ENCODE measurements at places on chromosomes 16 and 17. TPM values are rescaled to one million over a fixed set of nuclear protein-coding genes. Genes with fewer than 3 reads are reported as not detected.

The KRT20 gene
- 0.21 TPM for total RNA-seq

DNA sequence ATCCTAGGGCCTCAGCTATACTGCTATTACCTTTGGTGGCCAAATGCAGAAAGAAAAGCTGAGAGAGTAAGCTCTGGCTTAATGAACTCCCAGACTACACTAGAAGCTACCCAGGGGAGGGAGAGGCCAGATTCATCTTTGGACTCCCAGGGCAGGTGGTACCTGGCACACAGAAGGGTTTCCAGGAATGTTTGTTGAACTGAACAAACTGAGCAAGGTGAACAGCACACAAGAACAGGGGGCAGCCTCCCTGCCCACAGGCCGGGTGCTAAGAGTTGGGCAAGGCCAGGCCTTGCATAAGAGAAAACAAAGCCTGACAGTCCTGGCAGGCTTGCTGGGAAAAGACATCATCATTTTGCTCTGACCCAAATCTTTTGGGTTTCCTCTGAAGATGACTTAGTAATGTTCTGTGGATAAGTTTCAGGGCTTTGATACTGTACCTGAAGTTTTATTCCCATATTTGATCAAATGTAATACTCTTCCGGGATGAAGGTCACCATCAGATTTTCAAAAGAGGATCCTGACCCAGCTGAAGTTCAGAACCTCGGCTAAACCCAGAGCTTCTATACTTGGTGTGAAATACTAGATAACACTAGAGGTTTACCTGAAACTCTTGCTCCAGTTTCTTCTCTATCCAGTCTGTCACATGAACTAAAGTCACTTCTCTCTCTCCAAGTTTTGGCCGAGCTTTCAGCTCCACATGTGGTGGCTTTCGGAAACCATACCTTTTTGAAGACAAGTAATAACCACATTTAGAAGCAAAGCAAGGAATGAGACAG lies 20.5 kb upstream of the ERN1 start:
- DNase-seq, result peak; percentile 46

- peak; percentile 75 for DNase-seq
Measured at GRCh38 chr17:50272711-50273653, 1.3 kb upstream of the TMEM92 start.

DNA sequence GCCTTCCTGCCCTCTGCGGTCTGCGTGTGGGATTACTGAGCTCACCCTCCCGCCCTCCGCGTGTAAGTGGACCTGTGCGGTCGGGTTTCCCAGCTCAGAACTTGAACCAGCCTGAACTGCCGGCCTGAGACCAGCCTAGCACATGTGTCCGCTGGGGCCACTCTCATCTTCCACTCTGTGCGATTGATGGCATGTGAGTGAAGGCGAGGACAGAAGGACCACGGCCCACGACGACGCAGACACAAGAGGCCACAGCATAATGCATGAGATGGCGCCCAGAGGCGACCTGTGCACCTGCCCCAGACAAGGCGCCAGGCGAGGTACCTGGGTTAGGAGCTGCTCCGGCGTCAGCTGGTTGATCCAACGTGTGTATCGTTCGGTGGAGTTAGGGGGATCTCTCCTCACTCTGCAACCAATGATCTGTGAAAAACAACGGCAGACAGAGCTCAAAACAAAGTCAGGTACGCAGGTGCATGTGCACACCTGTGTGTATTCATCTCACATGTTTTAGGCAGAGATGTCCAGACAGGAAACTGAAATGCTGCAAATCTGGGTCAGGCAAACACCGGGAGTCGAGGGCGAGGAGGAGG lies 74.5 kb upstream of the METRNL start:
- no peak for DNase-seq

The KRT39 gene
- not detected for total RNA-seq

The TUFM gene
- 155 TPM for total RNA-seq

The ARL5C gene
- 0.15 TPM for total RNA-seq

The SPECC1 gene
- total RNA-seq, result 11.3 TPM

- DNase-seq, result peak; percentile 39
Measured at GRCh38 chr17:4944163-4944553, 4.1 kb downstream of the RNF167 start.

The TBC1D3H gene
- total RNA-seq, result not detected

DNA sequence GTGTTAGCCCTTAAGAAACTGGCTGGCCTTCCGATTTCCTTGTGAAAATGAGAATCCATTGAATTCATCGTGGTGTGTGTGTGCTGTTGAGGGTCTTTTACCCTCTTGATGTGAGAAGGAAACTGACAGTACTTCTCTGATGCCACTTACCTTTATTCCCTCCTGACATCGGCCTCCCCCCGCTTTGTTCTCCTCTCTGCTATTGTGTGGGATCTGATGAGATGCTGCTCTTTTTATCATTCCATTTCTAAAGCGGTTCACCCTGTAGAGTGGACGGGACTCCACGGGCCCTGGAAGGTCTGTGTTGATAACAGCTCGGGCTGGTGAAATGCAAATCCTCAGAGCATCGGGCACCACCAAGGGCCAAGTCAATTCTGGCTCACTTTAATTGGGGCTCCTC lies 69.8 kb downstream of the MARCHF10 start:
- no peak for DNase-seq

- DNase-seq, result peak; percentile 46
Measured at GRCh38 chr16:57619606-57620334, 8.7 kb upstream of the ADGRG1 start.

GRCh38 chr17:41773190-41773588 lies 13.3 kb downstream of the JUP start:
- DNase-seq, result peak; percentile 86

DNA sequence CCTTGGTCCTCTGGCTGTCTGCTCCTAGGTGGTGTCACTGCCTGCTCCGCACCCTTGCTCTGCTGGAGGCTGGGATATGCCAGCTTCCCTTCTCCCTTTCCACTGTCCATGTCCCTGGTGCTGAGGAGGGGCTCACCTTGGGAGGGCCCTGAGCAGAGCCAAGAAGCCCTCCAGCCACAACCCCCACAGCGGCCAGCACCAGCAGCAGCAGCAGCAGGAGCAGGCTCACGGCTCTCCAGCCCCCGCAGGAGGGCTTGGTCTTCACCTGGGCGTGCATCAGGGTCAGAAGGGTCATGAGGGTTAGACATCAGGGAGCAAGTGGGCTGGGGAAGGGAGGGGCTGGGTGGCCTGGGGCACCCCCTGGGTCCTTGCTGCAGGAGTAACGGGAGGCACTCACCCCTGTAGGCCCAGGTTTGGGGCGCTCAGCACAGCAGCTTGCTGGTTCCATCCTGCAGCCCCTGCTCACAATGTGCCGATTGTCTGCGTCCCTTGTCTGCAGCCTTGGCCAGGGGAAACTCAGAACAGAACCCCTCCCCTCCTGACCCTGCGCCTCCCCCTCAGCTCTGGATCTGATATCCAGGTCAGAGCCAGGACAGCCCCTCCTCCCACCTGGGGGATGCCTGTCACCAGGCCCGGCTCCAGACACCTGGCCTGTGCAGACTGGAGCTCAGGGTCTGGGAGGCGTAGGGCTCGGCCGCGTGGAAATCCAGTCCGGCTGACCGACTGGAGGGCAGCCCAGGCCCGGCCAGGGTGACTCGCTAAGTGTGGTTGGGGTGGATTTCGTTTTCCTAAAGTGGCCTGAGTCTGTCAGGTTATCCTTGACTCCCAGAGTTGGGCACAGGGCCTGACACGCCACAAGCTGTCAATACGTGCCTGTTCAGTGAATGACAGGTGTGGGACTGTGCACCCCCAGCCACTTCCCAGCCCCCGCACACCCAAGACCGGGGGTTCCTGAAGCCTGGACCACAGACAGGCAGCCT lies at the start of gene BRICD5:
Gene BRICD5 (minus strand): TSS at position 478 of the 980 bp plus-strand sequence. CDS start 30 bp downstream, at position 448.
- no peak for DNase-seq

The SLC4A1 gene
- not detected for total RNA-seq

- no peak for DNase-seq
Measured at GRCh38 chr16:69340095-69340644, 598 bp downstream of the NIP7 start.

DNA sequence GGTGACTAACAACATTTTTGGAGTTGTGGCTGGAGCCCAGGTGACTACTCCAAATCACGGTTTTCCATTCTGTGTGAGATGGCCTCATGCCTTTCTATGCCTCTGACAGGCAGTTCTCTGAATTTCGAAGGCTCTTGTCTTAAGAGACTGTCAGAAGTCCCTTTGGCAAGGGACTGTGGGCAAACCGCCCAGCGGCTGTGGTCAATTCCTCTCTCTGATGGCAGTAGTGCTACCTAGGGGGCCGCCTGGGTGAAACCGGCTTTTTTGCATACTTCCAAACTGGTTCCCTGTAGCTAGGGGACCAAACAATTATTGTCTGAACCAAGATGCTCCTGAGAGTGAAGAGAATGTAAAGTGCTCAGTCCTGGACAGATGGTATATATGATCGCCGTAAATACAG lies 86.3 kb downstream of the SDR42E1 start:
- no peak for DNase-seq

The SCNN1B gene
- 0.57 TPM for total RNA-seq

- no peak for DNase-seq
Measured at GRCh38 chr17:54063639-54064038, 240.9 kb downstream of the KIF2B start.

DNA sequence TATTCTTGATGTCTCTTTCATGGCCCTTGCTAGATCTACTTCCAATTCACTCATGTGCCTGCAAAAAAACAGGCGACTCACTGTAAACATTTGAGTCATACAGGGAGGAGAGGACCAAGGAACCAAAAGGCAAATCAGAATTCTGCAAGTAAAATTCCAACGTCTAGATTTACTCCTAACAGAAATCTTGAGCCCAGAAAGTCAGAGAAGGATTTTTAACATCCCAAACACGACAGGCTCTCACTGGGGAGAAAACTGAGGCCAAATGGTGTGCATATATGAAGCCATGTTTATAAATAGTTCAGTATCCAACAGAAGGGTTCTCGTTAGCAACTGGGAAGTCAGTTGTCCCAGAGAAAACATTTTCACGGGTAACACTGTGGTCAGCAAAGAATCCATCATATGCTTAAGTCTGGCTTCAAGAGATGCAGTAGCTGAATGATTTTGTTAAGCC lies 40.1 kb downstream of the LITAF start:
- no peak for DNase-seq

DNA sequence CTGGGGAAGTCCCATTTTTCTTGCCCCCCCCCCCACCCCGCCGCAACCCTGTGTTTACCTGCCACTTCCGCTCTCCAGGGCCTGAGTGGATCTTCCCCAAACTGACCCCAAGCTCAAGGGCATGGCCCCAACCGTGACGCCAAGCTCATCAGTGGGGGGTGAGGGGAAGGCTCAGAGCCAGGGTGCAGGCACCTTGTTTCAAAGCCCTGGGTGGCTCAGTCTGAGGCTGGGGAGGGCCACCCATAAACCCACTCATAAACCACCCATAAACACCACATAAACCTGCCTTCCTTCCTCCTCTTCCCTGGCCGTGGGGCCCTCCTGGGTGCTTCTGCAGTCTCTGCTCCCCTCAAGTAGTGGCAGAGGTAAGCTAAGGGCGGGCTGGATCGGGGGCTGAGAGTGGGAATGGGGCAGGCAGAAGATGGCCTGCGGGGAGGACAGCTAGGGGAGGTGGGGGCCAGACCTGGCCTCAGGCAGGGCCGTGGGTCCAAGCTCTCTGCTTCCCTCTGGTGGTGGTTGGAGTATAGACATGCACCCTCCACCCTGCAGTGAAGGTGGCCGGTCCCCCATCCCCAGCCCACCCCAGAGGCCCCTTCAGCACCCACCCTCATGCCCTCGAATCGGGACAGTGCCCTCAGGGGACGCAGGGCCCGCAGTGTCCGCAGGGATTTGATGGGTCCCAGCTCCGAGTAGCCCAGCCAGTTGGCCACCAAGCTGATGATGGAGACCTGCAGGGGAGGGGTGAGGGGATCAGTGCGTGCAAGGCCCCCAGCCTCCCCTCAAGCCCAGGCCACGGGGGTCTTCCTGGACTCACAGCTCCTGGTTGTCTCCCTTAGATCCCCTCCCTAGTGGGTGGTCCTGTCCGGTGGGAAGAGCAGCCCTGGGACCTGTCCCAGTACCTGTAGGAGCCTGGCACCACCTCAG lies 14.6 kb upstream of the CD79B start:
- DNase-seq, result peak; percentile 76

- peak; percentile 54 for DNase-seq
Measured at GRCh38 chr17:64028874-64029464, 8.5 kb upstream of the ICAM2 start.

Measured in psoas muscle (tissue), 8 donors.